Dorsolateral prefrontal cortex (tissue), 122 donors: ENCODE measurements at places on chromosomes 11 and 22.

DNA sequence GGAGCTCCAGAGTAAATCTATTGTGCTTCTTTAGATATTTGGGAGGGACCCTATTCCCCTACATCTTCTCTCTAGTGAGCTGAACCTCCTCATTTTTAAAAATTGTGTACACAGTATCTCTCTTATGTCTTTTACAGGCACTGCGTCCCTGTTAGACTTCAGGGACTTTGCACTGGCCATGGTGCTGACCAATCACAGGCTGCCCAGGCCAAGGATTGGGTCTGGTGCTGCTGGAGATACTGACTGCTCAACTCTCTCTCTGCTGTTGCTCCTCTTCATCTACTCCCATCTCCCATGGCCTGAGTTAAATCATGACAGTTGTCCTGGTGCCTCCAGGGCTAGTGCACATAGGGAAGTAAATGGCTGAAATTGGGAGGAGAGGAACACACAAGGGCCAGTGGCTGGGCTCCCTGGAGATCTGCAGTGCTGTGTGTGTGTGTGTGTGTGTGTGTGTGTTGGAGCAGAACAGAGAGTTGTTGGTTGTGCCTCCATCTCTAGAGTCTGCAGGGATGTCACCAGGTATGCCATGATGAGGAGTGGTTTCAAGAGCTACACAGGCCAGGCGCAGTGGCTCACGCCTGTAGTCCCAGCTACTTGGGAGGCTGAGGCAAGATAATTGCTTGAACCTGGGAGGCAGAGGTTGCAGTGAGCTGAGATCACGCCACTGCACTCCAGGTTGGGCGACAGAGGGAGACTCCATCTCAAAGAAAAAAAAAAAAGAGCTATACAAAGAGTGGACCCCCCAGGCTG, 155.3 kb downstream of the ST3GAL4 start:
- no peak for DNase-seq

DNA sequence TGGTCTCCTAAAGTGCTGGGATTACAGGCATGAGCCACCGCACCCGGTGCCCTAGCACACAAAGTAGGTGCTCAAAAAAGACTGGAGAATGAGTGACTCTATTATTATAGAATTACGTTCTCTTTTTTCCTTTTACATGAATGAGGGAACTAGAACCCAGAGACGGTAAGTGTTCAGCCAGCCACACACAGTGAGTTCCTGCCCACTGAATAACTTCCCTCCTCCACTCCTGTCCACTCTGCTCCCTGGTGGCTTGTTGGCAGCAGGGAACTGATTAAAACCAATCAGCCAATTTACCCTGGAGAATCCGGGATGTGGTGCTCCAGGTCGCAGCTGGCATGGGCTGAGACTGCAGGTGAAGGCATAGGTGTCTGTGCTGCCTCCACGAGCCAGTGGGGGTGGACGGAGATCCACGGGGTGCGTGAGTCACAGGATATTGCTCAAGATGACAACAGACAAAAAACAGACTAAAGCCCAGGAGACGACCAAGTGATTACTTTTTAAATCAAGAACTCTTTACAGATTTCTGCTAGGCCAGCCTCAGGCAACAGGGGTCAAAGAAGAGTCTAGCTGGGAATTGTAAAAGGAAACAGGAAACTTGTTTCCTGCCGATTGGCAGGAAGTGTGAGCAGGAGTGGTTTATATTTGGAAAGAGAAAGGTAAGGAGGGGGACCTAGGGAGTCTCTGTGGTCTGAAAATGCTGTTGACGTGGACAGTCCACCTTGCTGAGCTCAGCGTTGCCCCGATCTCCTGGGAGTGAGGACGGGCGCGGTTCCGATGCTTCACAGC, 95.2 kb upstream of the TP53I11 start:
- DNase-seq: no peak

- peak; percentile 63 for DNase-seq
These were observed 6.6 kb downstream of the APOL4 start for GRCh38 chr22:36194971-36195370.

GRCh38 chr11:76382209-76382608, 1.1 kb downstream of the GVQW3 start:
- DNase-seq: no peak

- DNase-seq: no peak
These were observed 47.7 kb downstream of the SLC22A9 start for GRCh38 chr11:63417174-63417852.

GRCh38 chr22:29695129-29695926, 24.5 kb upstream of the CABP7 start:
- peak; percentile 49 for DNase-seq

GRCh38 chr22:19122752-19123492, 710 bp upstream of the DGCR2 start:
- DNase-seq: no peak

- no peak for DNase-seq
These were observed 28.2 kb downstream of the JHY start for GRCh38 chr11:122910775-122911174.

- no peak for DNase-seq
These were observed 1.1 kb upstream of the LRRC75B start for GRCh38 chr22:24593836-24594568.

- no peak for DNase-seq
These were observed 297.0 kb downstream of the CTTN start for GRCh38 chr11:70695086-70695960.
